Thyroid gland (tissue), 4 donors: ENCODE measurements at places on chromosomes 6 and 20. TPM values are rescaled to one million over a fixed set of nuclear protein-coding genes. Genes with fewer than 3 reads are reported as not detected.

The SPTLC3 gene
- 38.8 TPM for total RNA-seq

The DSP gene
- total RNA-seq, result 122 TPM

DNA sequence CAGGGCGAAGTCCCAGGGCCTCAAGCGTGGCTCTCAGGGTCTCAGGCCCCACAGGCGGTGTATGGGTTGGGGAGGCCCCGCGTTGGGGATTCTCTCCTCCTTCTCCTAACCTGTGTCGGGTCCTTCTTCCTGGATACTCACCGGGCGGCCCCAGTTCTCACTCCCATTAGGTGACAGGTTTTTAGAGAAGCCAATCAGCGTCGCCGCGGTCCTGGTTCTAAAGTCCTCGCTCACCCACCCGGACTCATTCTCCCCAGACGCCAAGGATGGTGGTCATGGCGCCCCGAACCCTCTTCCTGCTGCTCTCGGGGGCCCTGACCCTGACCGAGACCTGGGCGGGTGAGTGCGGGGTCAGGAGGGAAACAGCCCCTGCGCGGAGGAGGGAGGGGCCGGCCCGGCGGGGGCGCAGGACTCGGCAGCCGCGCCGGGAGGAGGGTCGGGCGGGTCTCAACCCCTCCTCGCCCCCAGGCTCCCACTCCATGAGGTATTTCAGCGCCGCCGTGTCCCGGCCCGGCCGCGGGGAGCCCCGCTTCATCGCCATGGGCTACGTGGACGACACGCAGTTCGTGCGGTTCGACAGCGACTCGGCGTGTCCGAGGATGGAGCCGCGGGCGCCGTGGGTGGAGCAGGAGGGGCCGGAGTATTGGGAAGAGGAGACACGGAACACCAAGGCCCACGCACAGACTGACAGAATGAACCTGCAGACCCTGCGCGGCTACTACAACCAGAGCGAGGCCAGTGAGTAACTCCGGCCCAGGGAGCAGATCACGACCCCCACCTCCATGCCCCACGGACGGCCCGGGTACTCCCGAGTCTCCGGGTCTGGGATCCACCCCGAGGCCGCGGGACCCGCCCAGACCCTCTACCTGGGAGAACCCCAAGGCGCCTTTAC is at the start of gene HLA-G:
Gene HLA-G, plus strand, starts transcription at position 247 of the 892 bp plus-strand sequence. Its CDS starts 20 bp downstream, at position 267.
- H3K27me3 ChIP-seq, result no peaks in the 10 kb centered on the region
- no peak within 1 kb of the TSS for H3K27ac ChIP-seq
- DNase-seq, result no peak
- no peak within 1 kb of the TSS for H3K4me3 ChIP-seq
- H3K4me1 ChIP-seq, result peaks cover 9% of the 10 kb centered on the region

The FILIP1 gene
- 5.1 TPM for total RNA-seq

DNA sequence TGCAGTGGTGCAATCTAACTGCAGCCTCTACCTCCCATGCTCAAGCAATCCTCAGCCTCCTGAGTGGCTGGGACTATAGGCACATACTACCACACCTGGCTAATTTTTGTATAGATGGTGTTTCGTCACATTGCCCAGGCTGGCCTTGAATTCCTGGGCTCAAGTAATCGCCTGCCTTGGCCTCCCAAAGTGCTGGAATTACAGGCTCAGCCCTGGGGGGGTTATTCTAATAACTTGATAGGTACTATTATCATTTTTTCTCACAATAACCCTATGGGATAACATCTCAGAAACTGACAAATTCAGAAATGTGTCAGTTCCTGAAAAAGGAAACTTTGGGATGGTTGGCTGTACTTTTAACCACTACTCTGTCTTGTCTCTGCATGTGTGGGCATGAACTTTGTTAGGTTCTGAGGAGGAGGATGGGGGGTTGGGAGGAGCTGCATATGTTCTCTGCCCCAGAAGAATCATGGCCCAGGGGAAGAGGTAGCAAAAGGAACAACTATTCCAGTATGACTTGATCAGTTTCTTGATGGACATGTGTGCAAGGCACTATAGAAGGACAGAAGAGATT is 169.9 kb downstream of the CARMIL1 start:
- no peaks in the 10 kb centered on the region for H3K4me1 ChIP-seq
- H3K4me3 ChIP-seq, result no peak overlapping the region
- DNase-seq, result no peak

The MCUR1 gene
- 30.7 TPM for total RNA-seq

DNA sequence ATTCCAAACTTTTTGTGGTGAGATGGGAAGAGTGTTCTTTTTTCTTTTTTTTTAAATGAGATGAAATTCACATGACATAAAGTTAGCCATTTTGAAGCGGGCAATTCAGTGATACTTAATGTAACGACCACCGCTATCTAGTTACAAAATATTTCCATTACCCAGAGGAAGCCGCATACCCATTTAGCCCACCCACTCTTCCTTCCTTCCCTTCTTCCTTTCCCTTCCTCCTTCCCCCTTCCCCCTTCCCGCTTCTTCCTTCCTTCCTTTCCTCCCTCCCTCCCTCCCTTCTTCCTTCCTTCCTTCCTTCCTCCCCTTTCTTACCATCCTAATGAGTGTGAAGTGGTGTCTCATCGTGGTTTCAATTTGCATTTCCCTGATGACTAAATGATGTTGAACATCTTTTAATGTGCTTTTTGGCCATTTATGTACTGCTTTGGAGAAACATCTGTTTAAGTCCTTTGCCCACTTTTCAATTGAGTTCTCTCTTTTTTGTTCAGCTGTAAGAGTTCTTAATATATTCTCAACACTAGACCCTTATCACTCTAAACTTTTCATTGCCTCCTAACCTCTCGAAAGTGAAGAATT is 371.1 kb downstream of the FARS2 start:
- H3K4me1 ChIP-seq, result no peaks in the 10 kb centered on the region
- H3K4me3 ChIP-seq, result no peak overlapping the region
- H3K27ac ChIP-seq, result no peak overlapping the region
- H3K27me3 ChIP-seq, result no peaks in the 10 kb centered on the region
- DNase-seq, result no peak

GRCh38 chr6:121533321-121533841 is 97.9 kb downstream of the GJA1 start:
- no peaks in the 10 kb centered on the region for H3K36me3 ChIP-seq
- no peak overlapping the region for H3K4me3 ChIP-seq
- DNase-seq, result no peak

The NFYA gene
- total RNA-seq, result 33.5 TPM

DNA sequence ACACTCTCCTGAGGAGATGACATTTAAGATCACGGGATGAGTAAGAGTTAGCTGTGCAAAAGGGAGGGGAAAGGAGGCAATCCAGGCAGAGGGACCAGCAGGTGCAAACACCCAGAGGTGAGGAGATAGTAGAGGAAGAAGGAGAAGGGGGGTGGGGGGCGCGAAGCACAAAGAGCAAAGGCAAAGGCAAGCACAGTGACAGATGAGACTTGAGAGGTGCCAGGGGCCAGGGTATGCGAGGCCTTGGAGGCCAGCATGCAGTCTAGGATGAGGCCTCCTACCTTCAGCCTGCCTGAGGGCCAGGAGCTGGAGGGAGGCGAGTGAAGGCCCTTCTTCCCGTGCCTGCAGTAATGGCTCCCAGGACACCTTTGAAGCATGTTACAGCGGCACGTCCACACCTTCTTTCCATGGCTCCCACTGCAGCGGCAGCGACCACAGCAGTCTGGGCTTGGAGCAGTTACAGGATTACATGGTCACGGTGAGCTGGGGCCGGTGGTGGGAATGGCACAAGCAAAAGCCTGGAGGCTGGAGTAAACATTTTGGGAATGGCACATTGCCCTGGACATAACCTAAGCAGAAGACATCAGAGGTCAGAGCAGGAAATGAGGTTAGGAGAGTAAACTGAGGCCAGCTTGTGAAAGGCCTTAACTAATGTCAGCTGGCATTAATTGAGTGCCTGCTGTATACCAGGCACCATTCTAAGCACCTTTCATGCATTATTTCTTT is 18.6 kb downstream of the CCM2L start:
- no peaks in the 10 kb centered on the region for H3K27me3 ChIP-seq
- no peak overlapping the region for H3K4me3 ChIP-seq
- H3K36me3 ChIP-seq, result no peaks in the 10 kb centered on the region
- DNase-seq, result no peak
- peaks cover 5% of the 10 kb centered on the region for H3K4me1 ChIP-seq

DNA sequence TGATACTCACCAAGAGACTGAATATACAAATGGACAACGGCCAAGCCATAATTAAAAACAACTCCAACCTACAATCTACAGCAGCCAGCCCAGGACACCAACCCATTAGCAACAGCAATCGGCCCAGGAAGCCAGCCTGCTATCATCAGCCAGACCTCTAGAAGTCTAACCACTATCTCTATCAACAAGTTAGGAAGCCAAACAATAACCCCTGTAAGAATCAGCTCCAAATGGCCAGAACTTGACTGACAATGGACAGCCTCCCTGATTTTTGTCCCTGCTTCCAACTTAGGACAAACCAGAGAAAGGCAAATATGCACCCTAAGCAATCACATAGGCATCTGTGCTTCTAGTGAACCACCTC is 511.8 kb upstream of the JARID2 start:
- H3K4me1 ChIP-seq, result no peaks in the 10 kb centered on the region
- no peaks in the 10 kb centered on the region for H3K27me3 ChIP-seq
- no peak overlapping the region for H3K27ac ChIP-seq
- no peak overlapping the region for H3K4me3 ChIP-seq
- H3K36me3 ChIP-seq, result no peaks in the 10 kb centered on the region

- no peak overlapping the region for H3K27ac ChIP-seq
- H3K27me3 ChIP-seq, result no peaks in the 10 kb centered on the region
- no peak overlapping the region for H3K4me3 ChIP-seq
- H3K36me3 ChIP-seq, result no peaks in the 10 kb centered on the region
- H3K4me1 ChIP-seq, result no peaks in the 10 kb centered on the region
Observed at GRCh38 chr6:74058606-74059005, 362.6 kb downstream of the CD109 start.

DNA sequence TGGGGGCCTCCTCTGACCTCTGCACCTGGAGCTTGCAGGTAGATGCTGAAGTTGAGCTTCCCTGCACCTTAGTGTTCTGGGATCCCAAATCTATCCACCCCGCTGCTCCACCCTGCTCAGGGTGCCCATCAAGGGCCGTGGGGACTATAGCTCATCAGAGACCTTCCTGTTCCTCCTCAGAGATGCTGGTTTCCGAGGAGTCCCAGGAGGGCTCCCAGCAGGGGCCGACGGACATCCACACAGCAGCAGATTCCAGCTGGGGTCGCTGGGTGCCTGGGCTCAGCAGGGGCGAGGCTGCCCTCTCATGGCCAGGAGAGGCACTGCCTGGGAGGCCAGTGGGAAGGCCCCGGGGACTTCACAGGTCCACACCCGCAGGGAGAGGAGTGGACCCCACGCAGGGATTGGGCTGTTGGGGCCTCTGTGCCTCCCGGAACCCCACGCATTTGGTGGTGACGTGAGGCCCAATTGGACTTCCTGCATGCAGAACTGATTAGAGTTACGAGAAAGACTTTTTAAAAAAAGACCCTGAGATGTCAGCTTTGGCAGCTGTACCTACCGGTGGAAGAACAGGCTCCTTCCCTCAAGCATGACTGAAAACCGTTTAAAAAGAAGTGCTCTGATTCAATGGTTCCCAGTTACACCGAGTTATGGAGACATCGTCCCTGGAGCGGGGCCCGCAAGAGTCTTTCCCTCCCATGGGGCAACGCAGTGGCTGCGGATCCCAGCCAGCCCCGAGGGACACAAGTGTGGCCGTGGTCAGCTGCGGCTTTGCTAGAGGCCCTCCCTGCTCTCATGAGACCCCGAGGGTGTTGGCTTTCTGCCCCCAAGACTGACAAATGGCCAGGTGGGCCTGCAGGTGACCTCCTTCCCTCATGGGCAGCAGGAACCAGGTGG is 25.3 kb upstream of the SLCO4A1 start:
- H3K4me1 ChIP-seq, result peaks cover 15% of the 10 kb centered on the region
- H3K27ac ChIP-seq, result peak overlapping the region; percentile 6
- peak; percentile 72 for DNase-seq

The SLC17A4 gene
- not detected for total RNA-seq

The NT5E gene
- total RNA-seq, result 89.6 TPM

DNA sequence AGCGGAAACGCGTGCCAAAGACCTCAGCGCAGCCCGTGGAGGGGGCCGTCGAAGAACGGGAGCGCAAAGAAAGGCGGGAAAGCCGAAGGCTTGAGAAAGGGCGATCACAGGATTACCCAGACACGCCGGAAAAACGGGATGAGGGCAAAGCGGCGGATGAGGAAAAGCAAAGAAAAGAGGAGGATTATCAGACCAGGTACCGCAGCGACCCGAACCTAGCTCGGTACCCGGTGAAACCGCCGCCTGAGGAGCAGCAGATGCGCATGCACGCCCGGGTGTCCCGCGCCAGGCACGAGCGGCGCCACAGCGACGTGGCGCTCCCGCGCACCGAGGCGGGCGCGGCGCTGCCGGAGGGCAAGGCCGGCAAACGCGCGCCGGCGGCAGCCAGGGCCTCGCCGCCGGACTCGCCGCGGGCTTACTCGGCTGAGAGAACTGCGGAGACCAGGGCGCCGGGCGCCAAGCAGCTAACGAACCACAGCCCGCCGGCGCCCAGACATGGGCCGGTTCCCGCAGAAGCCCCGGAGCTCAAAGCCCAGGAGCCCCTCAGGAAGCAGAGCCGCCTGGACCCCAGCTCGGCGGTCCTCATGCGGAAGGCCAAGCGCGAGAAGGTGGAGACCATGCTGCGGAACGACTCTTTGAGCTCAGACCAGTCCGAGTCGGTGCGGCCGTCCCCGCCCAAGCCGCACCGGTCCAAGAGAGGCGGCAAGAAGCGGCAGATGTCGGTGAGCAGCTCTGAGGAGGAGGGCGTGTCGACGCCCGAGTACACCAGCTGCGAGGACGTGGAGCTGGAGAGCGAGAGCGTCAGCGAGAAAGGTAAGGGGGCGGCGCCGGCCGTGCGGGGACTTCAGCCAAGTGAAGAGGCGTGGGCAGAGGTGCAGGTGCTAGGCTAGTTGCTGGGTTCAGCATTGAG is 296.2 kb downstream of the RIMS1 start:
- H3K4me3 ChIP-seq, result peak overlapping the region; percentile 9
- no peak overlapping the region for H3K27ac ChIP-seq
- H3K27me3 ChIP-seq, result no peaks in the 10 kb centered on the region
- H3K36me3 ChIP-seq, result no peaks in the 10 kb centered on the region
- DNase-seq, result peak; percentile 77

DNA sequence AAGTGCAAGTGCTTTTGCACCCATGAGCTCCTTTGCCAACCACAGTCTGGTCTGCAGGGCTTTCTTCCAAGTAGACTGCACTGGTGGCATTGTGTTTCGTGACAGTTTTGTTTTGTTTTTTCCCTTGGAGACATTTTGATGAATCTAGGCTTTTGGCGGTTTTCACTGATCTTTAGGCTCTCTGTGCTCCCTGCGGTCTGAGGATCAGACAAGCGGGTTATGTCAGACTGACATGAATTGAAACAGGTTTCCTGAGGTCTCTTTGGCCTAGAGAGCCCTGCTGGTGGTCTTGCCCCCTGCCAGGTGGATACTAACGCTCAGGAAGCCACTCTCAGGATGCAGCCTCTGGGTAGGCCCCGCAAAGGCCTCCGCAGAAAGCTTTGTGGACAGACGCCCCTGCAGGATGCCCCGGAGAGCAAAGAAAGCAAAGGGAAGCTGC is 555.4 kb upstream of the AGPAT4 start:
- no peak for DNase-seq
- no peaks in the 10 kb centered on the region for H3K27me3 ChIP-seq
- H3K4me3 ChIP-seq, result no peak overlapping the region
- H3K4me1 ChIP-seq, result no peaks in the 10 kb centered on the region

GRCh38 chr6:149028767-149029405 is 282.1 kb downstream of the UST start:
- H3K27ac ChIP-seq, result no peak overlapping the region
- DNase-seq, result peak; percentile 66
- H3K4me3 ChIP-seq, result no peak overlapping the region
- H3K36me3 ChIP-seq, result no peaks in the 10 kb centered on the region

The NFS1 gene
- total RNA-seq, result 39.4 TPM

- no peak overlapping the region for H3K4me3 ChIP-seq
- H3K4me1 ChIP-seq, result no peaks in the 10 kb centered on the region
- no peaks in the 10 kb centered on the region for H3K36me3 ChIP-seq
- H3K27me3 ChIP-seq, result no peaks in the 10 kb centered on the region
- H3K27ac ChIP-seq, result no peak overlapping the region
- DNase-seq, result no peak
Observed at GRCh38 chr6:82775981-82776380, 289.7 kb downstream of the UBE3D start.
